ENCODE measurements at places on chromosomes 6 and 20. TPM values are rescaled to one million over a fixed set of nuclear protein-coding genes. Genes with fewer than 3 reads are reported as not detected.

CNKSR3 gene
- total RNA-seq = 15.5 TPM

GSTA3 gene
- not detected for total RNA-seq

SGK2 gene
- 0.34 TPM for total RNA-seq

KCNK16 gene
- not detected for total RNA-seq

IMPG1 gene
- not detected for total RNA-seq

PKIB gene
- total RNA-seq = not detected

TMEM170B gene
- total RNA-seq = 2.4 TPM

DNAH8 gene
- total RNA-seq = under 0.01 TPM

AGPAT4 gene
- 11.3 TPM for total RNA-seq

TMEM200A gene
- 0.34 TPM for total RNA-seq

MAPK13 gene
- 5.6 TPM for total RNA-seq

SLC35D3 gene
- not detected for total RNA-seq

SLC22A23 gene
- 70.6 TPM for total RNA-seq

TSPYL4 gene
- 10.6 TPM for total RNA-seq

TCF19 gene
- 39.1 TPM for total RNA-seq

CAGE1 gene
- total RNA-seq = under 0.01 TPM

RAE1 gene
- total RNA-seq = 41.4 TPM

Measured in dermis blood vessel endothelial cell (primary cell).